Amygdala (tissue), 56 donors: ENCODE measurements at places on chromosomes 11 and 22.

GRCh38 chr11:116513894-116514293, 258.9 kb downstream of the BUD13 start:
- DNase-seq = no peak

GRCh38 chr11:72962084-72962483, 147.9 kb downstream of the ATG16L2 start:
- no peak for DNase-seq

DNA sequence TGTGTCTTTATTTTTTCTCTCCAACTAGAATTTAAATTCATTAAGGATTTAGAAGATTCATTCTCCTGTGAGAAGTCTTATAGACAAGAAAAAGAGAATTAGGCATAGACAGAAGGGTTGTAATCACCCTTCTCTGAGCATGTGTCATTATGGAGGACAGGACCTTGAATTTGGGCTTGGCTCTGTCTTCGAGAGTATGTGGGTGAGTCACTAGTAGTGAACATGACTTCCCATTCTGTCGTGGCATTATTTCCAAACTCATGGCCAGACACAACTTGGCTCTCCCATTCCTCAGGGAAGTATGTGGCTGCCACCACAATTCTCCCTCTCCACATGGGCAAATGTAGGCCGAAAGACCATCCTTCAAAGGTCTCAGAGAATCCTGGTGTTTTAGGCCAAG, 14.3 kb upstream of the ANKK1 start:
- DNase-seq = no peak

GRCh38 chr11:75055511-75055910, 41.2 kb downstream of the OR2AT4 start:
- no peak for DNase-seq

- DNase-seq = no peak
These were observed 21.6 kb downstream of the INCENP start for GRCh38 chr11:62145261-62145871.

DNA sequence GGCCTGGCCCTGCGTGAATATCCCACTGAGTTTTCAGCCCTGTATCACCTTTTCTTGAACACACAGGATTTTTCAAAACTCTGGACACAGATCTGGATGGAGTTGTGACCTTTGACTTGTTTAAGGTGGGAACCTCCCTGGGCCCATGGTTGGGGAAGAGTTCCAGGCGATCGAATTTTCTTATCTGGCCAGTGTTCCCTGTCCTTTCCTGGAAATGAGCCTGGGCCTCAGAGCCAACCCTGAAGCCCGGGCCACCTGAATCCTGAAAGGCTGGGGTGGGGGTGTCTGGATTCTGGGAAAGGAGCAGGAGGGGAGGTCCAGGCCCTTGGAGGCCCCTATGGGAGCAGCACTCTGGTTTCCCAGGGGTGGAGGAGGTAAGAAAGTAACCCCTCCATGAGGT, 29.0 kb downstream of the CAPN1 start:
- DNase-seq = no peak

DNA sequence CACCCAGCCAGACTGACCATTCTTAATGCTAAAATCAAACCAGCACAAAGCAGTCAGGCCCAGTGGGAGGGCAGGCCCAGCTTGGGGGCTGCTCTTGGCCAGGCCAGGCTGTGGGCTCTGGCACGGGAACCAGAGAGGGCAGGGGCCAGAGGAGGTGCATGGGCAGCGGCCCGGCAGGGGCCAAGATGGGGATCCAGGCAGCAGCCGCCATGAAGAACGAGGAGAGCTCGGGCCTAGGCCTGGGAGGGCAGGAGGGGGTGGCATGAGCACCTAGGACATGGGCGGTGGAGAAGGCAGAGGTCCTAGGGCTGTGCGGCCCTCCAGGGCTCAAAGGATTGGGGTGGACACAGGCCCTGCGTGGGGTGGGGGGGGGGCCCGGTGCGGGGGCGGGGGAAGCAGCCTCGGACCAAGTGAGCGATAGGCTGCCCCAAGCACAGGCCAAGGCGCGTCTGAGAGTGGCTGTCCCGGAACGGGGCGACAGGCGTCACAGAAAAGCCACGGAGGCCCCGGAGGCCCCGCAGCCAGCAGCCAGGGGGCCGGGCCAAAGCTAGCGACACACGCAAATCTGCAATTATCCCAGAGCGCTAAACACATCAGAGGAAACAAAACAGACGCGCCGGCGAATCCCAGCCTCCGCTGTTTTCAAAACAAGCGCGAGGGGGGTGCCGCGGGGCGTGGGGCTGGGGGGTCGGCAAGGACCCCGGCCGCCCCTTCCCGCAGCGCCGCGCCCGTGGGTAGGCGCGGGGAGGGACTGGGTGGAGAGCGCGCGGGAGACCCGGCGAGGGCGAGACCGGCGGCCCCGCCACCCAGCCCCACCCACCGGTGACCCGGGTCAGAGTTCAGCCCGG, 8.3 kb downstream of the PLXNB2 start:
- no peak for DNase-seq

GRCh38 chr22:39729141-39729934, 158.8 kb downstream of the CACNA1I start:
- DNase-seq = no peak

- no peak for DNase-seq
These were observed 13.2 kb downstream of the TKFC start for GRCh38 chr11:61345954-61346843.

DNA sequence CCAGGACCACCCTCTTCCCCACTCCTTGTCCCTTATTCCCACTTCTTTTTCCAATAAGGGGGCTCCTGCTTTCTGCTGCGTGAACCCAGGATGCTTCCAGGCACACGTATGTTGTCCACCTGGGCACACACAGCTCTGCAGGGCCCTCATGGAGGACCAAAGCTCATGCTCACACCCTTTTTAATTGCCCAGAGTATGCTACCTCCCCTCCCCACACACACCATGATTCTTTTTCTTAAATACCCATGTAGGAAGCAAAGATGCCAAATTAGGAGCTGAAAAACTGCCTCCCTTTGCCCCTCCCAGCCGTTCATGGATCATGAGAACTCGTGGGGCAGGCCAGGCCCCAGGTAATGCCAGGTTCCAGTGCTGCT, 5.1 kb downstream of the NECTIN1 start:
- no peak for DNase-seq
